ENCODE measurements at places on chromosomes 13 and 19.

DNA sequence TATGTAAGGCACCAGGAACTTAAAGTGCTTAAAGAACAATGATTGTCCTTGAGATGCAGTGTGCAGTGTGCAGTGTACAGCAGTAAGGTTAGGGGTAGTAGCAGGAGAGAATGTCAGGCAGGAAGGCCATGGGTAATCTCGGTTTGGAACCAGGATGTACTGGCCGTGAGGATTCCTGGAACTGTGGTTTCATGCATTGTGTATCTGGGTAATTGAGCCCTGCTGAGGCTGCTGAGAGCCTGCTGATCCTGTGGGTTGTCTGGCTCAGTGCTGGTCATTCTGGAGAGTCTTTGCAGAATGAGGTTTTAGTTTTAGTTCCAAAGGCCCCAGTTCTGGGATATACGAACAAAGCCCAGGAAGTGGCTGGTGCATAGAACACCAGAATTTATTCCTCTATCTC is 71.0 kb downstream of the ZNF568 start:
- no peak for DNase-seq

GRCh38 chr13:41455725-41456419 is 1.5 kb upstream of the RGCC start:
- no peak for DNase-seq

GRCh38 chr13:36700170-36700569 is 26.4 kb downstream of the SERTM1 start:
- no peak for DNase-seq

- DNase-seq = no peak
Measured at GRCh38 chr13:90107661-90108060, 1239.8 kb upstream of the MIR17HG start.

GRCh38 chr13:67408798-67409197 is 178.7 kb upstream of the PCDH9 start:
- DNase-seq = no peak

GRCh38 chr13:42324704-42325103 is 52.8 kb downstream of the AKAP11 start:
- DNase-seq = no peak

- no peak for DNase-seq
Measured at GRCh38 chr13:45989607-45990006, 62.9 kb downstream of the ZC3H13 start.

DNA sequence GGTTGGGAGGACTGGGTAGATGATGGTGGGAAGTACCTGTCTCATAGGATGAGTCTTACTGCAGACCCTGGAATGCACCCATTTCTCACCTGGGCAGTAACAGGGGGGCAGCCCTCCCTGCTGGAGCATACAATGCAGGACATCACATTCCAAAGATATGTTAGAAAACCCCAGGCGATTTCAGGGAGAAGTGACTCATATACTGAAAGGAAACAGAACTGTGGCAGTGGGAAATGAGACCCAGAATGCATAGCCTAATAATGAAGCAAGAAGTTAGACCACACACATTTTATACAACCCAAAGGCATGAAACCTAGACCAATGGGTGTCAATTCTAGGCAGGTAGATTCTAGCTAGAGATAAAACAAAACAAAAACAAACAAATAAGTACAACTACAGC is 402.7 kb downstream of the IRS2 start:
- DNase-seq = no peak

- DNase-seq = no peak
Measured at GRCh38 chr19:19278315-19278714, 5.2 kb upstream of the TM6SF2 start.

DNA sequence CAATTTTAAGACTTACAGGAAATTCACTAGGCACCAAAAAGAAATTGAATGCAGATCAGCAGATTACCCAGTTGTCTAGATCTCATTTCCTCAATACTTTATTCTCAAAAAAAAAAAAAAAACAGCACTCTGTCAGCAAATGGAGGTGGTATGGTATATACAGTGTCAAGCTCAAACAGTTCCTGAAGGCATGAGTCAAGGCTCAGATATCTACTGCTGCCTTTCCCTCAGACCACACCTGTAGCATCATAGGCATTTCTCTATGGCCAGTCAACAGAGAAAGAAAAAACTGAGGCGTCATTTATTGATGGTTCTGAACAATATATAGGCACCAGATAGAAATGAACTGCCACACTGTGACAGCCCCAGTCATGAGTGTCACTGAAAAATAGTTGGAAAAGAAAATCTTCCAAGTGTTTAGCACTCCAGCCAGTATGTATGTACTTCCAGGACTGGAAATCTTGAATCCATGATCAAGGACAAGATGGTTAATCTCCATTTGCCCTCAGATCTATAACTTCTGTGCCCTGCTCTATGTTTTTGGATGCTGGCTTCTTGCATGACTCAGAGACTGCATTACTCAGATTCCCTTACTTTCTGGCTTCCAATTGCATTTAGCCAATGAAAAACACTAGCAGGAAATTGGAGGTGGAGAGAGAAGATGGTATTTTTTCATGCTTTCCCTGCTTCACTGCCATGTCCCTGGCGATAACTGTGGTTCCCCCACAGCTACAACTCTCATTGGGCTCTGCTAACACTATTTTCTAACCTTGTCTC is 8.4 kb upstream of the COG3 start:
- no peak for DNase-seq

DNA sequence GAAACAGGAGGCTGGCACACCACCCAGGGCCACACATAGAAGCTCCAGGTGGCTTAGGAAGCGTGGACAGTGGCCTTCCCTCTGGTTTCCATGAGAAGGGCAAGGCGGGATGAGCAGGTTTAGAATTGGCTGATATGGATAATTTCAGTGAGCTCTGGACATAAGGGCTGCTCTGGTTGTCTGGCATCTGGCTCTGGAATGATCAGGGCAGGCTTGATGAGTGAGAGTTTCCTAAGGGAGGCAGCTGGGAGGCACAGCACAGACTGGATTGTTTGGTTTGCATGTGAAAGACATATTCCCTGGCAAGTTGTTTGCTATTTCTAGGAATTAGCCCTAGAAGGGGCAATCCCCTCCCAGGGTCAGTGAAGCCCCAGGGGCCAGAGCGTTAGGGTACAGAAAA is 129.5 kb downstream of the ATP8A2 start:
- DNase-seq = no peak

DNA sequence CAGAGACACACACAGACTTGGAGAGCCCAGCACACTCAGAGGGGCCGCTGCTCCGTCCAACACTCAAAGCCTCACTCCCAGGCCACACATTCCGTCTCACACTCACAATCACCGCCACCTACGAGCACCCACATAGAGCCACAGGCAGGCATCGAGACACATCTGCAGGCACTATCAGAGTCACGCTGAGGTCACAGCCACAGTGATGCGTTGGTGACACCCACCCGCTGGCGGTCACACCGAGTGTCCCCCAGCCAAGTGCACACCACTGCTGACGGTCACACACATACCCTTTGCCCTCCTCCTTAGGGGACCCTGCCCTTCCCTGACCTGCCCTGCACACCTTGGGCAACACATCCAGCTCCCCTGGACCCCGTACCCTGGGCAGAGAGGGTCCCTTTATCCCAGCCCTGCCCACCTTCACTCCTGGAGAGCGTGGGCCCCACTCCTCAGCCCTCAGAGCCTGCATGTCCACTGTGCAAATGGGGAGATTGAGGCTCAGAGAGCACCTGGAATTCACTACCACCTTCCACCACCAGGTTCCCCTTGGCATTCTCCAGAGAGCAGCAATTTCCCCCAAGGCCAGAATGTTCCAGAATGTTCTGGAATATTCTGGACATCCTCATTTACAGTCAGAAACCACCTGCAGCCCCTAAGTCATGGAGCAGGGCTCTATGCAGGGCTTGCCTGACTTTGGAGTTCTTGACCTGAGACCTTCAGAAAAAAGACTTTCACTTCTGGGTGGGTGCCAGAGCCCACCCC is 5.4 kb downstream of the FUT5 start:
- DNase-seq = no peak

DNA sequence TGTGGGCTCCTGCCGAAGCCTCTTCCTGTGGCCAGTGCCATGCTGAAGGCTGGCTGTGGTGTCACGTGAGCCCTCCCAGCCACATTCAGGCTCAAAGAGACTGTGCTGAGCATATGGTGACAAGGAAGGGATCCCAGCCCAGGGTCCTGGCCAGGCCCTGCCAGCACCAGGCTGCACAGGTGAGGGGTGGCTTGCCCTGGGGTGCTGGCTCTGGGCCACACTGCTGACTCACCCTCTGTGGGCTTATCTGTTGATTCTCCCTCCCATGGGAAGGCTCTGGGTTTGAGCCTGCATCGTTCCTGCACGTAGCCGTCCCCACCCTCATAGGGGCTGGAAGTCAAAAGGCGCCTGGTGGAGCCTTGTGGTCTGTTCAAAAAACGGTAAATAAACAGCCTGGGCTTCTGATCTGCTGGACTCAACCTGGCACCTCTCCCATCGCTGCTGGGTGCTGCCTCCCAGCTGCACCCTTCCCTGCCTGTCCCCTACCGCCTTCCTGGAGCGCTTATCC is 31.1 kb downstream of the DNM2 start:
- DNase-seq = no peak

DNA sequence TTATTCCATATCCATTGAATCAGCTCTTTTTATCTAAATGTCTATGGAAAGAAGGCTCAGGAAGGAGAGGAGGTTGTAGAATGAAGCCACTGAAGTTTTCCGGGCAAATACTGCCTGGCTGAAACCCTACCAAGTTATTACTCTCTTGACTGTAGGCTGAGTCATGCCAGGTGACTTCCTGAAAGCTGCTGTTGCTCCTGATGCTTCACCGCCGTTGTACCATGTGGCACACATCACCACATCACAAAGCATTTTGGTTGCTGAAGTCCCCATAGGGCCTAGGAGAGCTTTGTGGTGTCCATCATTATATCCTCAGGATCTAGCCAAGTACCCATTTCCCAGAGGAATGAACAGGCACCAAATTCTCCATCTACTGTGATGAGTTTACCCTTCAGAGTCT is 11.1 kb upstream of the TDRD12 start:
- DNase-seq = no peak

DNA sequence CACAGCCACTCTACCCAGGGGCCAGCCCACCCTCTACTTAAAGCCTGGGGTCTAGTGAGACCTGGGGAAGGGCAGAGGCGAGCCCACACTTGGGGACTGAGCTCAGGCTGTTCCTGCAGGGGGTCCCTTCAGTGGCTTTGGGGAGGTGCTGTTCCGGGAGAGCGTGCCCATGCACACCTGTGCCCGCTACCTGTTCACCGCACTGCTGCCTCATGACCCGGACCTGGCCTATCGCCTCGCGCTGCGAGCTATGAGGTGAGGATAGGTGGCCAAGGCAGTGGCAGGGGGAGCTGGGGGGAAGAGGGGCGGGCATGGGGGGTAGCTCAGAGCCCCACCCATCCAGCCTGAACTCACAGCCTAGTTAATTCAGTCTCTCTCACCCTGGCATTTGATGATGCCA is 24.0 kb downstream of the ZSWIM4 start:
- no peak for DNase-seq
